ENCODE measurements at places on chromosomes 2 and 18.

DNA sequence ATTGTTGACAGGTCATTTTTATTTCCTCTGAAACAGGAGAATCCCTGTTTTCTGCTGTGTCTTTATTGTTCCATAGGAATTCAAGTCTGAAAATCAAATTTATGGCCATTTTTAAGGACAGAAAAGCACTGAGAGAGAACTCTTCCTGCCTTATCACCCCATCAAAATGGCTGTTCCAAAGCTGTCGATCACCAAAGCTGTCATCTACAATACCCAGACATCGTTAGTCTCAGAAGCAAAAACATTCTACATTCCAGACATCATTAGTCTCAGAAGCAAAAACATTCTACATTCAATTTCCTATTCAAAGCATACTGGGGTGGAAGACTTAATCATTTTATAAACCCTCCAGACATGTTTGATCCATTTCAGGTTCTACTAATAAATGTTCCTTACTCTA is 44.4 kb downstream of the SCRN3 start:
- no peak for DNase-seq

- DNase-seq: no peak
Observed at GRCh38 chr2:81437456-81438000, 1133.0 kb upstream of the LRRTM1 start.

DNA sequence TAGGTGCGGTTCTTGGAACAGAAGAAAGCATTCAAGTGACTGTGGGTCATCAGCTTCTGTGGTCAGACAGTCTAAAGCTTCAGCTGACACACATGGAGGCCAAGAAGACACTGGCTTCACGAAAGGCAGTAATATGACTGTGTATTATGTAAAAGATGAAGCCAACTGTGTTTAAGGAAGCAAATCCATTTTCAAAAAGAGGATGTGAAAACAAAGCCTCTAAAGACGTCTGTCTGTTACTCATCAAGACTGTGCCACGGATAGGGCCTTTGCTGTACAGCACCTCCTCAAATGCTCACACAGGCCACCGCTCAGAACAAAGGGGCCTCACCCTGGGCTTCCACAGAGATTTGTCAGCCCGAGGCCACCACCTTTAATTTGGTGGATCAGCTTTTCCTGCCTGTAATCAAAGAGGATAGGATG is 21.1 kb upstream of the TMEM163 start:
- no peak for DNase-seq

DNA sequence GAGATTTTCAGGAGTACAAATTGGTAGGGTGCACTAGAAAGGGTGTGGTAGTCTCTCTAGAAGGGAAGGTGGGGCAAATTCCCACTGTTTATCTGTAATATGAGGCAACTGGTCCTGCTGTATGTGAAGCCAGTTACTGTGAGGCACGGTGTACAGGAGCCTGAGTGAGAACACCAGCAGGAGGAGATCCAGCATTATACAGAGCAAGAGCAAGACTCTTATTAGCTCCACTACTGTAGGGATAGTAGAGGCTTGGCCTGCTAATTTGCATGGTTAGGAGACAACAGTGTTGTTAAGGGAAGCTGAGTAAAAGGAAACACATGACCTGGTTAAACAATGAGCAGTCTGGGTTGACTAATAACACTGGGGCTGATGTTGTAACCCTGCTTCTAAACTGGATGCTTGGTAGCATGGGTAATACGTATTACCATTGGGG is 76.3 kb upstream of the WDSUB1 start:
- DNase-seq: no peak

DNA sequence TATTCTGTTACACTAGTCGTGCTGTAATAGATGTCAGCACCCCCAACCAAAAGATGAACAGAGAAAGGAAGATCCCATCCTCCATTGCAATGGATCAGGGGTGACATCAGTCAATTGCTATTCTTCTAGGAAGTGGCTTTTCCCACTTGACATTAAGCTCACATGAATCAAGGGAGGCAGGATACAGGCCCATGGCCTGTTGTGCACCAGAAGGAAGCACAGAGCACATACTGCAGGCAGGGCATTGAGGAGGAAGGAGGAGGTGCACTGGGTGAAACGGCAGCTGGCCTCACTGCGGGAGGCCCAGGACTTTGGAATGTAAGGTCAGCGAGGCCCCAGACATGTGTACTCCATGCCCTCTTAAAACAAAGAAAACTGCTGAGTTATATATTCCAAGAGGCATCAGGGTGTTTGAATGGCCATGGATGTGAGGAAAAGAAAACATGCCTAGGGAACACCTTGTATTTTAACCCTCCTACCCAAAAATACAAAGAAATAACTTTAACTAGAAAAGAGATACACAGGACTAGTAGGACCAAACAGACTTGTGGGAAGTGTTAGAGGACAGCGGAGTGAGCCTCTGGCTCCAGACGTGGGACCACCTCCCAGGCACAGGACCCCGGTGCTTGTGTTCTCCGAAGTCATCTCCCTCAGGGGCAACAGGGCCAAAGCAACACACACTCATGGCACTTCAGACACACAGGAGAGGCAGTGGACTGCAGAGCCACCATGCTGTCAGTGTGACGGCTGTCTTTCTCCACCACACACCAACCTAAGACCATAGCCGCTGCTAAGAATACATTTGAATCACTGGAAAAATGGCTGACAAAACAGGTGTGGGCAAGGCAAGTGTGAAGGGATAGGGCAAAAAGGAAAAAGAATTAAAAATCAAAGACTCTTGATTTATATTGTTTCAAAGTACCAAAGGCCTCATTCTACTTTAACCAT is 51.4 kb upstream of the RIOK3 start:
- no peak for DNase-seq

DNA sequence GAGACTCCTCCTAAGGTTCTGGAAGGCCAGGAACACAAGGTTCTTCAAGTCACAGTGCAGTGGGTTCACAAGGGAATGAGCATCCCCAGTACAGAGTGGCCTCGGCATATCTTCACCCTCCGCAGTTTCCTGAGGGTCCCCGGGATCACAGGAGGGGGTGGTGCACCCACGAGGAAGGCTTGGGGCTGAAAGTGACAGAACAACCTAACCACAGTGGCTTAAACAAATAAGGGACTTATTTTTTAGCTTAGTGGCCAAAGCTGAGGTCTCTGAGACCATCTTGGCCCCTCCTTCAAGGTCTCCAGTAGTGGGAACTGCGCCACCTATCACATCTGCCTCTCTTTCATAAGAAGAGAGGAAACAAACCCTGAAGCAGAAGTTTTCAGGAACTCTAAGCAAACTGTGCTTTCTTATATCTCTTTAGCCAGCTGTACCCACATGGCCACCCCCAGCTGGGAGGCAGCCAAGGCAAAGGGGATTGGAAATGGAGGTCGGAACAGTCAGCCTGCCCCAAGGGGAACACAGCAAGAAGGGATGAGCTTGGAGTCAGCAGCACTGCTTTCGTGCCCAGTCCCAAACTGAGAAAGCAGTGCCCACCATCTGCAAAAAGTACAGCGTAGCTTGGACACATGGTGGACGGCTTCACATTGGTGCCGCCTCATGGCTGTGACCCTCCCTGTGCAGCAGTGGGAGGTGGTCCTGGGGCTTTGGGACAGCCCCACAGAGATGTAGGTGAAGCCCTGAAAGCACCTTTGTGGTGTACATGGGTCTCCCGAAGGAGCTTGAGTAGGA is 260.0 kb upstream of the ID2 start:
- no peak for DNase-seq

GRCh38 chr2:119586085-119586484 is 41.8 kb downstream of the CFAP221 start:
- no peak for DNase-seq

- DNase-seq: no peak
Observed at GRCh38 chr2:212177724-212178123, 360.9 kb downstream of the ERBB4 start.

GRCh38 chr2:233010569-233011267 is 2.3 kb downstream of the NGEF start:
- no peak for DNase-seq

- no peak for DNase-seq
Observed at GRCh38 chr2:240707043-240707756, 15.5 kb downstream of the AQP12A start.
